Activated T-cell treated with anti-CD3 and anti-CD28 coated beads for 1 hour (primary cell): ENCODE measurements at places on chromosomes 13 and 19.
A peak's percentile ranks its signal among the peaks of the same experiment; 100 is the strongest.

DNA sequence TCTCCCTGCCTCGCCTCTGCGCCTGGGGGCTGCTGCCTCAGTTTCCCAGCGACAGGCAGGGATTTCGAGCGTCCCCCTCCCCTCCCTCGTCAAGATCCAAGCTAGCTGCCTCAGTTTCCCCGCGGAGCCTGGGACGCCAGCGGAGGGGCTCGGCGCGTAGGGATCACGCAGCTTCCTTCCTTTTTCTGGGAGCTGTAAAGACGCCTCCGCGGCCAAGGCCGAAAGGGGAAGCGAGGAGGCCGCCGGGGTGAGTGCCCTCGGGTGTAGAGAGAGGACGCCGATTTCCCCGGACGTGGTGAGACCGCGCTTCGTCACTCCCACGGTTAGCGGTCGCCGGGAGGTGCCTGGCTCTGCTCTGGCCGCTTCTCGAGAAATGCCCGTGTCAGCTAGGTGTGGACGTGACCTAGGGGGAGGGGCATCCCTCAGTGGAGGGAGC, 722 bp upstream of the ICAM1 start:
- DNase-seq: peak; percentile 48

DNA sequence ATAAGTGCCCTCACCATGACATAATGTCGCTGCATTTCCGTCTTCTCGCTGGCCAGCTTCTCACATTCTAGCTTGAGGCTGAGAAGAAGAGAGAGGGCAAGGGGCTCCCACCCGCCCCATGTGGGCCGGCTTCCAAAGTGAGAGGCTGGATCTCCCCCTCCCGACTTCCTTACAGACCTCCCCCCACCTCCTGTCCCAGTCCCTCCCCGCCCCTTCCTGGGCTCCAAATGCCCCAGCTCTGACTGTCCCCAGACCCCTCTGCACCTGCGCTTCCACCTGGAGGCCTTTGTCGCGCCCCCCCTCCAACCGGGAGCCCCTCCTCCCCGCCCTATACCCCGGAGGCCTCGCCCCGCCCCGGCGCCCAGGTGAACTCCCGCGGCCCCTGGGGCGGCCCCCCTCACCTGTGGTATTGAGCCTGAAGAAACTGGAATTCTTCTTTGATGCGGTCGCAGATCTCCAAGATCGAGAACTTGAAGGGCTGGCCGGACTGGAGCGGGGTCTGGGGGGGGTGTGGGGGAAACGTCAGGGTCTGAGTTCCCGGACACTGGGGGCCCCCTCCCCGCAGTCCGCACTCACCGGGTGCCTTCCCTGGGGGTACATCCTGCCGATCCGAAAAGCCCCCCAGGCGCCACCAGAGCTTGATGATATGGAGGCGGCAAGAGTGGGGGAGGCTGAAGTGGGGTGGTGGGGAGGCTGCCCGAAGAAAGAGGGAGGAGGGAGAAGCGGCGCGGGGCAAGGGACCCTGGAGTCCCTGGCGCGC, 595 bp downstream of the TLE2 start:
- DNase-seq: no peak

DNA sequence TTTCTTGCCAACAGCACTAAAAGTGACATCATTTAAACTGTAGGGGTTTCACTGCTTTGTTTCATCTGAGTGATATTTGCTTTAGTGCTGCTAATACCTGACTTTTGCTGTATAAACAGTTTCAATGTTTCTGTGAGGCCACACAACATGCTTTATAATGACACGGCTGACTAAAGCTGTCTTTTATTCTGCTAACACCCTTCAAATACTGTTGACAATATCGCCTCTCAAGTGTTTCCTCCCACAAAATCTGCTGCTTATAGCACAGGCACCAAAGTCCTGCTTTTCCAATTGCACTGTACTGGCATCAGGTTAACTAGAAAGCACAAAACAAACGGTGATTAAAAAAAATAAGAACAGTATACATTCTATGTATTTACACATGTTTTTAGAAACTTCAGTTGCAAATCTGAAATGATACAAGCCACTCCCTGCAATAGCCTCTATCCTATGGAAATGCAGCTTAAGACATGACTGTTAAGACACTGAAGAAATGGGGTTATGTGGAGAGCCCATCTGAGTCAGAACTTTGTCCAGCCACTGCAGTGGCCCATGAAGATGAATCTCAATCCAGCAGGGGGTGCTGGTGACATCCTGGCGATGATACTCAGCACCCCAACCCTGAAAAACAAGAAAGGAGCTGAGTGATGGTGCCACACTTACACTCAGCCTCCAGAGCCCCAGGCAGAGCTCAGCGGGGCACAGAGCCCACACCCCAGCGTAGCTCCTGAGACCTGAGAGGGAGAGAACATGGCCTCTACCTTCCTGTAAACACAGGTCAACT, 29.4 kb downstream of the RFXAP start:
- DNase-seq: no peak

- no peak for DNase-seq
Observed at GRCh38 chr19:30222428-30222873, 149.7 kb upstream of the ZNF536 start.

DNA sequence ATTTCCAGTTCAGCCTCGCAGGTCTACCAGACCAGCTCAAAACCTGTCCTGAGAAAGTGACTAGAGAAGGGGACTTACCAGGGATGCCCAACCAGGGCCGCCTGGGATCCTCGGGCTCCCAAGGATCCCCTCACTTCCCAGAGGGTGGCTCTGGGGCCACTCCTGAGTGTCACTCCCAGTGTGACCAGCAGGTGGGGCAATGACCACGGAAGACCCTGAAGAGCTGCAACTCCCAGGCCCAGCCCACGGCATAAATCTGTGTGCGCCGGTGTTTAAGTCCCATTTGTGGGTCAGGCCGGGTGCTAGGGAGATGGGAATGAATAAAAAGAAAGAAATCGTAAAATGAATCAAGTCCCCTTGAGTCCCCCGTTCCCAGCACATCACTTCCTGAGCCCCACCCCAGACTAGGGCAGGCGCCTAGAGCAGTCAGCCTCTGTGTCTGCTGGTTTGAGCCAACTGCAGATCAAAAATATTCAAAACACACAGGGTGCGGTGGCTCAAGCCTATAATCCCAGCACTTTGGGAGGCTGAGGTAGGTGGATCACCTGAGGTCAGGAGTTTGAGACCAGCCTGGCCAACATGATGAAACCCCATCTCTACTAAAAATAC, 10.7 kb downstream of the PTGIR start:
- DNase-seq: peak; percentile 77

DNA sequence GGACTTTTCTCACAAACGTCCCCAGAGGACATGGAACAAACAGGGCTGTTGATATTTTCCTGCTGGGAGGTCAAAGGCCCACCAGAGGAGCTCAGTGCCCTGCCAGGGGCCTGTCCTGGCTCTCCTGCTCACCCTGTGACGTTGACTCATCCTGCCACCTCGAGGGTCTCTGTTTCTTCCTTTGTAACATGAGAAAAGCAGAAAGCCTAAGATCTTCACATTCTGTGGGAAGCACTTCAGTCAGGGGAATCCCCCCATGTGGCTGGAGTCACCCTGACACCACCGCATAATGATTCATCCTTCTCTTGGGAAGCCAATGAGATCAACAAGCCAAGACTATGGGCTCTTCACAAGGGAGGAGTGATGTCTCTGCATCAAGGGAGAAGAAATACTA, 147.9 kb downstream of the KATNAL1 start:
- DNase-seq: no peak

DNA sequence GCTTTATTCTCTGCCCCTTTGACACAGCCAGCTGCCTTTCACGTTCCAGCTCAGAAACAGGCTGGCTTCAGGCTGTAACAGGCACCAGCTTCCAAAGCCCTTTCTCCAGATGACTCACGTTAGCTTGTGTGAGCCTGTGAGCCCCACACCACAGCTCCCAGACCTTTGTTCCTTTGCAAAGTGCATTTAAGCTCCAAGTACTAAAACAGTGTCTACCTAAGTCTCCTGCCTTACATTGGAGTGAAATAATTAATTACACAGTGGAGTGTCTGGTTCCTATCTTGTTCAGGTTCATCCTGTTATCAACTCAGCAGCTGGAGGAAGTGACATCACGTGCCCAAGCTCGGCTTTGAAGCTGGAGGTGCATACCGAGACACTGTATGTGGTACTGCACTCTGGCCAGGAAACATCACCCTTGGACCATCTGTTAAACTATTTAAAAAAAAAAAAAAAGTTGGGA, 475.8 kb downstream of the FOXO1 start:
- DNase-seq: peak; percentile 50

GRCh38 chr19:41373993-41374392, 2.3 kb upstream of the TMEM91 start:
- DNase-seq: no peak
